Left ventricle myocardium inferior (tissue), 1 donor: ENCODE measurements at places on chromosomes 2 and 18. TPM values are rescaled to one million over a fixed set of nuclear protein-coding genes. Genes with fewer than 3 reads are reported as not detected.

DNA sequence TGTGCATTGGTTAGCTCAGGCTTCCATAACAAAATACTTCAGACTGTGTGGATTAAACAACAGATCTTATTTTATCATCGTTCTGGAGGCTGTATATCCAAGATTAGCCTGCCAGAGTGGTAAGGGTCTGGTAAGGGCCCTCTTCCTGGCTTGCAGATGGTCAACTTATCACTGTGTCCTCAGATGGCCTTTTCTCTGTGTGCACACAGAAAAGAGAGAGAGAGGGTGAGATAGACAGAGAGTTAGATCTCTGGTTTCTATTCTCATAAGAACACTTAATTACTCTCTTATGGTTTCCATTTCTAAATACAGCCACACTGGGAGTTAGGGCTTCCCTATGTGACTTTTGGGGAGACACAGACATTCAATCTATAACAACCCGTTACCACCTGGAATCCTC, 1003.5 kb downstream of the TSN start:
- H3K4me1 ChIP-seq = no peaks in the 10 kb centered on the region
- no peak overlapping the region for H3K4me3 ChIP-seq
- H3K27me3 ChIP-seq = no peaks in the 10 kb centered on the region
- H3K27ac ChIP-seq = no peak overlapping the region
- DNase-seq = no peak

DNA sequence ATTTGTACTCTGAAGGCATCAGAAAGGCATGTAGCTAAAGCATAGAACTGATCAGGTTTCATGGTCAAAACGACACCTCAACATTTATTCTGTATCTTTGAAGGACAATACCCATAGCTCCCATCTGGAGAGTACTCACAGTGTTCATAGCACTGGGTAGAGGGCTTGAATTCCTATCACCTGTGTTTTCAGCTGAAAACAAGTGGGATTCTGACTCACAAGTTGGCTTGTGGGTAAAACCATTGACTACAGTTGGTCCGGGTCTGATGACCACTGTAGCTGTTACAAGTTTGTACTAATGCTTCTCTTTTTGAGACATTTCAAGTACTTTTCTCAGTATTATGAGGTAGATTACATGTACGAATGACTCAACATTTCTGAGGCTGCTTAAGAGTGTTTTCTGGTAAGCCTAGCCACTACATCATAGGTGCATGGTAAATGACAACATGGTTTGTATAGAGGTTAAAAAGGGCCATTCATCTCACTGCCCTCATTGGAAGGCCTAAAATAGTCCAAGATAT, 68.6 kb upstream of the PELI1 start:
- H3K27me3 ChIP-seq = no peaks in the 10 kb centered on the region
- peaks cover 26% of the 10 kb centered on the region for H3K4me1 ChIP-seq
- no peak overlapping the region for H3K27ac ChIP-seq
- H3K4me3 ChIP-seq = no peak overlapping the region
- no peak for DNase-seq

DNA sequence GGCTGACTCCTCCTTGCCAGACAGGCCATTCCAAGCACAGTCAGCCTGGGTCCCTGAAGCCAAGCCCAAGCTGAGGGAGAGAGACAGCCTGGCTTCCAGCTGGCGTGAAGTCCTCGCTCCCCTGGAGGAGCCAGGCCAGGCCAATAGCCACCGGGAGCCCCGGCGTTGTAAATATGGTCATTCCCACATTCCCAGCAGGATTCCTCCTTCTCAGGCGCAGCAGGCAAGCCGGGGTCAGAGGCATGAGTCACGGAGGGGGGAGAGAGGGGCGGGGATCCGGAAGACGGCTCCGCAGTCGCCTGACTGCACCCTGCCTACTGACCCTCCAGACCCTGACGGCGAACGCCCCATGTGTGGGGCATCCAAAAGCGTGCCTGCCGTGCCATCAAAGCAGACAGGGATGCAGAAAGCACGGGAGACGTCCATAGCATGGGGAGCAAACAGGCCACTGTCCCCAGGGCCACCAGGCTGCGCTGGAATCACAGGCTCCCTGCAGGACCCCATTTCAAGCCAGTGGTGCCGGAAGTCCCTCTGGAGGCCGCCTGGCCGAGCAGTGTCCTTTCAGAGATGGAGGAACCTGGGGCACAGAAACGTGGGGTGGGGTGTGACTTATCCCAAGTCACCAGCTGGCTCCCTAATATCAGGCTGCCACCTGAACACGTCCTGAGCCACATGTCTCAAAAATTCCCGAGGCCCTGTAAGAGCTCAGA, 48.2 kb downstream of the TWIST2 start:
- H3K4me3 ChIP-seq = peak overlapping the region; percentile 20
- H3K4me1 ChIP-seq = peaks cover 32% of the 10 kb centered on the region
- peaks cover 39% of the 10 kb centered on the region for H3K27me3 ChIP-seq

- no peaks in the 10 kb centered on the region for H3K27me3 ChIP-seq
- peak; percentile 71 for DNase-seq
- peak overlapping the region; percentile 32 for H3K4me3 ChIP-seq
Observed at GRCh38 chr18:58887613-58887963, 22.9 kb downstream of the ZNF532 start.

- peaks cover 25% of the 10 kb centered on the region for H3K4me1 ChIP-seq
- no peak overlapping the region for H3K4me3 ChIP-seq
- DNase-seq = peak; percentile 9
- H3K36me3 ChIP-seq = no peaks in the 10 kb centered on the region
- H3K27me3 ChIP-seq = peaks cover 77% of the 10 kb centered on the region
Observed at GRCh38 chr2:240816584-240817495, 3.2 kb downstream of the KIF1A start.

GRCh38 chr2:121405233-121405632, 120.2 kb upstream of the TFCP2L1 start:
- H3K27me3 ChIP-seq = no peaks in the 10 kb centered on the region
- peaks cover 96% of the 10 kb centered on the region for H3K36me3 ChIP-seq
- no peaks in the 10 kb centered on the region for H3K4me1 ChIP-seq
- H3K4me3 ChIP-seq = no peak overlapping the region
- no peak overlapping the region for H3K27ac ChIP-seq

DNA sequence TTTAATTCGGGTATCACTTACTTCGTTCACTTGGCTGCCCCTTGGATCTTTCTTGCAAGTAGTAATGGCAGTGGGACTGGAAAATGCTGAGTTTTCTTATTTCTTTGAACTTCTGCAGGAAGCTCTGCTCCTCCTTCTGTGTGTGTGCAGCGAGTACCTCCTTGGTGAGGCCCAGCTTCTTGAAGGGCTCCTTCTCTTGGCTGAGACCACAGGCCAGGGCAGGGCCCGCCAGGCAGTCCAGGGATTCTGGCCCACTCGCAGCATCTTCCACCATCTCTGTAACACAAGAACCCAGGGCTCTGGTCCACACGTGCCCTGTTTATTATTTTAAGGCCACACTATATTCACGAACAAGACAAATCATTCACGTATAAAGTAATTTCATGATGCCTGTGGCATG, 15.8 kb upstream of the HES6 start:
- peaks cover 95% of the 10 kb centered on the region for H3K36me3 ChIP-seq
- H3K4me3 ChIP-seq = no peak overlapping the region
- DNase-seq = no peak
- H3K4me1 ChIP-seq = peaks cover 10% of the 10 kb centered on the region
- H3K27me3 ChIP-seq = no peaks in the 10 kb centered on the region
- H3K27ac ChIP-seq = no peak overlapping the region

GRCh38 chr2:151627353-151627752, 106.9 kb downstream of the NEB start:
- no peaks in the 10 kb centered on the region for H3K4me1 ChIP-seq
- H3K27ac ChIP-seq = no peak overlapping the region
- H3K27me3 ChIP-seq = no peaks in the 10 kb centered on the region
- H3K4me3 ChIP-seq = no peak overlapping the region
- no peak for DNase-seq

DNA sequence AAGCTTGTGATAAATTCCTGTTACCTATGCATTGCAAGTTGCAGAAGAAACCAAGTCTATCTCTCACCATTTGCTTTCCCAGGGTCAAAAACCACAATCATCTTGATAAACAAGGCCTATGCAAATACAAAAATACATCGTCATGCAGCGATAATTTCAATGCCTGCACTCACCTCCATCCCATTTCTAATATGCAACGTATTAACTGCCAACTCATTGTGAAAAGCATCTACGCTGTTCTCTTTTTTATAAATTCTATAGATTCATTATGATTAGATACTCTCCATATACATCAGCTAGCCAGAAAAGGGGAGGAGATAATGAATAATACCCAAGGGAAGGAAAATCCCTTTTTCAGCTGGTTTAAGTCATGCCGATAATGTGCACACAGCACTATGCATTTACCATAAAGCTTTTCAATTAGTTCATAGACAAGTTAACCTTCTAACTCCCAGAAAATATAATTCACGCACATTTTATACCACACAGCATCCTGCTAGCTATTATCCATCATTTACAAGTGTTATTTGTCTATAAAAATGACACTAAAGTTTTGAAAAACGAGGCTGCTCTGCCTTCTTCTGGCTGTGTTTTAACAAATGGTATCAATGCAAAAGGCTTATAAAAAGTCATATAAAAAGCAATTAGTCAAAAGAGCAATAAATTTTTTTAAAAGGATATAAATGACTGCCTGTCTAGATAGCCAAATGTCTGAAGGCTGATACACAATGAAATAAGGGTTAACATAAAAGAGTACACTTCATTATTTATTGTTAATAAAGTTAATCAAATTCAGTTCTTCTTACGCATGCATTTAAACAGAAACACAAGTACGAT, 77.6 kb downstream of the AFF3 start:
- H3K4me3 ChIP-seq = no peak overlapping the region
- no peak overlapping the region for H3K27ac ChIP-seq
- H3K4me1 ChIP-seq = peaks cover 29% of the 10 kb centered on the region
- no peaks in the 10 kb centered on the region for H3K36me3 ChIP-seq

- no peak overlapping the region for H3K27ac ChIP-seq
- peak; percentile 65 for DNase-seq
- peaks cover 16% of the 10 kb centered on the region for H3K4me1 ChIP-seq
- H3K27me3 ChIP-seq = no peaks in the 10 kb centered on the region
- peaks cover 25% of the 10 kb centered on the region for H3K36me3 ChIP-seq
Observed at GRCh38 chr2:71548646-71549425, 95.5 kb downstream of the DYSF start.

GRCh38 chr2:26740890-26741302, 23.2 kb upstream of the SLC35F6 start:
- H3K27ac ChIP-seq = no peak overlapping the region
- H3K4me1 ChIP-seq = peaks cover 6% of the 10 kb centered on the region
- no peak overlapping the region for H3K4me3 ChIP-seq
- no peaks in the 10 kb centered on the region for H3K36me3 ChIP-seq

- H3K4me3 ChIP-seq = no peak overlapping the region
- no peak overlapping the region for H3K27ac ChIP-seq
- no peaks in the 10 kb centered on the region for H3K27me3 ChIP-seq
- H3K4me1 ChIP-seq = no peaks in the 10 kb centered on the region
- peaks cover 70% of the 10 kb centered on the region for H3K36me3 ChIP-seq
Observed at GRCh38 chr18:59155153-59155552, 15.5 kb downstream of the SEC11C start.

DNA sequence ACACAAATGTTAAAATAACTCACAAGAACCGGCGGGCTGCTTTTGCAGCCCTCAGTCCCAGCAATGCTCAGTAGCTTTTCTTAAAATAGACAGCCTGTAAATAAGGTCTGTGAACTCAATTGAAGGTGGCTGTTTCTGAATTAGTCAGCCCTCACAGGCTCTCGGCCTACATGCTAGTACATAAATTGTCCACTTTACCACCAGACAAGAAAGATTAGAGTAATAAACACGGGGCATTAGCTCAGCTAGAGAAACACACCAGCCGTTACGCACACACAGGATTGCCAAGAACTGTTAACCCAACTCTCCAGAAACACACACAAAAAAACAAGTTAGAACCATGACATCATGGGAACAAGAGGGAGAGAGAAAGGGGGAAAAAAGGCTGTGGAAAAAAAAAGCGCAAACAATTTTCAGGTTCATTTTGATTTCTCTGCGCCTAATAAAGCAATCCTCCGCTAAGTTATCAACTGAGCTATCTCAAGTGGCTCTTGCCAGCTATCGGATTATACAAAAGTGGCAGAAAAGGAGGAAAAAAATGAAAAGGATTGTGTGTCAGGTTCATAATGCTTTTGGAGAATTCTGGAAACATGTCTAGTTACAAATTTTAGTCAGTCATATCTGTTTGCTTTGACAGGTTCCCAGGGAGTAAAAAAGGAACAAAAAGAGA, 89.1 kb downstream of the ZEB2 start:
- peaks cover 92% of the 10 kb centered on the region for H3K4me1 ChIP-seq
- peak overlapping the region; percentile 54 for H3K4me3 ChIP-seq
- H3K27ac ChIP-seq = peak overlapping the region; percentile 88
- peaks cover 13% of the 10 kb centered on the region for H3K36me3 ChIP-seq
- no peak for DNase-seq

- H3K4me1 ChIP-seq = peaks cover 19% of the 10 kb centered on the region
- DNase-seq = no peak
- H3K27ac ChIP-seq = peak overlapping the region; percentile 14
Observed at GRCh38 chr2:55087501-55087900, 37.2 kb upstream of the RTN4 start.

DNA sequence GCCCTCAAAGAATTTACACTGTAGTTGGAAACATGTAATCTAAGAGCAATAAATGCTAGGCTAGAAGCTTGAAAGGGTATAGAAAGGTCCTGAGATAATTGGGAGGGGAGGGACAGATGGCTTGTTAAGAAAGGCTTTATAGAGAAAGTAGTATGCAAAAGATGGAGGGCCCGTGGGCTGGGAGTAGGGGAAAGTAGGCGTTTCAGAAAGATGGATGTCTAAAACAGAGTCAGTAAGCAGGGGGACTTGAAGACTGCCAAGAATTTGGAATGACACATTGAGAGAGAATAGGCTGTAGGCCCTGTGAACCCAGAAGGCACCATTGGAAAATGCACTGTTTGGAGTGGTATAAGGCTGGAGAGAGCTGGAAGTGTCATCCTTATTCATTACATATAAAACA, 822 bp downstream of the PSMG2 start:
- peaks cover 53% of the 10 kb centered on the region for H3K4me1 ChIP-seq
- no peak for DNase-seq
- H3K27me3 ChIP-seq = no peaks in the 10 kb centered on the region

DNA sequence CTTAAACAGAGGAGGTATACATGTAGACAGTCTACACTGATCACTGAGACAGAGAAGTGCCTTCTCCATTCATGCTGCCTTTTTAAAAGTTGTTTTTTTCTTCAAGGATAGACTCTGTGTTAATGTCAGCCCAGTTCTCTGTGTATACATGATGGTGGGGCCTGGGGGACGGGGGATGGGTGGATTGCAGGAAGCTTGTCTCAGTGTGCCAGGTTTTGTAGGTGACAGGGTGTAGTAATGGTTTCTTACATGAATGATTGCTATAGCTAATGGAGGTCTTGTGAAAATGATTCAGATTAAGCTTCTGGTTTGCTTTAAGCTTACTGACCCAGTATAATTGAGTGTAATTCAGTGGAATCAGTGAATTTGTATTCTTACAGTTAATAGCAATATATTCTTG, 423.6 kb downstream of the PTPRM start:
- H3K36me3 ChIP-seq = no peaks in the 10 kb centered on the region
- peaks cover 14% of the 10 kb centered on the region for H3K4me1 ChIP-seq

Gene GPR45
- total RNA-seq = not detected

Gene CD8B2
- not detected for total RNA-seq

Gene TCF23
- total RNA-seq = 0.08 TPM

Gene GALNT13
- total RNA-seq = 0.19 TPM

Gene APOB
- total RNA-seq = 9.1 TPM
